ENCODE measurements at places on chromosomes 4 and X. TPM values are rescaled to one million over a fixed set of nuclear protein-coding genes. Genes with fewer than 3 reads are reported as not detected.

MXRA5 gene
- 1.9 TPM for total RNA-seq

LNX1 gene
- 1.0 TPM for total RNA-seq

SERPINA7 gene
- total RNA-seq: not detected

UTP3 gene
- total RNA-seq: 18.0 TPM
